ENCODE measurements at places on chromosomes 11 and 22.

DNA sequence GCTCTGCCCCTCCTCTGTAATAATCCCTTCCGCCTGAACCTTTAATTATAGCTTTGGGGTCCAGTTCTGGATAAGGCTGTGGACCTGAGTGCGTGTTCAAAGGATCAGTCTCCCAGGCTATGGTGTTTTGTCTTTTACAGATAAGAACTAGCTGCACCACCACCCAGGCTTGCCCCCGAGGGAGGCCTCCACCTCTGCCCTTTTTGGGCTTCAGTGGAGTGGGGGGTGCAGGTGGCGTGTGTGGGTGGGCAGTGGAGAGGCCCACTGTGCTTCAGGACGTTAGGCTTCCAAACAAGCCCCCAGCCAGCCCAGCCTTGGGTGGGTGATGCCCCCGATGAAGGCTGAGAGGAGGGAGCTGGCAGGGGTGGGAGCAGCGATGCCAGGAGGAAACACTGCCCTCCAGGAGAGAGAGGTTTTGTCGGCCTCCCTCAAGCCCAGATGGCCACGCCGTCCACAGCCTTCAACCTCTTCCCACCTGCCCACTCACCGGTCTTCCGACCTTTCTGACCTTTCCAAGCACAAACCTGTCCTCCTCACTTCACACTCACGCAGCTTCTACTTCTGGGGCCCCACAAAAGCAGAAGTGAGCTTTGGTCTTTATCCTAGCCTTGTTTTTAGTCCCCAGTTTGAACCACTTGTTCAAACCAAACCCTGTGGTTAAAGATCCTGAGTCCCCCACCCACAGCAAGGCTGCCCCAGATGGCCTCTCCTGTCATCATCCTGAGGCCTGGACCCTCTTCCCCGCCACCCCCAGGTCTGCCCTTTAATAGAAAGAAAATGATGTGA, 20.4 kb downstream of the PSMD13 start:
- DNase-seq = no peak

- no peak for DNase-seq
These were observed 17.1 kb downstream of the MPEG1 start for GRCh38 chr11:59195586-59195985.

GRCh38 chr22:38924347-38924952, 33.0 kb upstream of the APOBEC3A start:
- peak; percentile 95 for DNase-seq

DNA sequence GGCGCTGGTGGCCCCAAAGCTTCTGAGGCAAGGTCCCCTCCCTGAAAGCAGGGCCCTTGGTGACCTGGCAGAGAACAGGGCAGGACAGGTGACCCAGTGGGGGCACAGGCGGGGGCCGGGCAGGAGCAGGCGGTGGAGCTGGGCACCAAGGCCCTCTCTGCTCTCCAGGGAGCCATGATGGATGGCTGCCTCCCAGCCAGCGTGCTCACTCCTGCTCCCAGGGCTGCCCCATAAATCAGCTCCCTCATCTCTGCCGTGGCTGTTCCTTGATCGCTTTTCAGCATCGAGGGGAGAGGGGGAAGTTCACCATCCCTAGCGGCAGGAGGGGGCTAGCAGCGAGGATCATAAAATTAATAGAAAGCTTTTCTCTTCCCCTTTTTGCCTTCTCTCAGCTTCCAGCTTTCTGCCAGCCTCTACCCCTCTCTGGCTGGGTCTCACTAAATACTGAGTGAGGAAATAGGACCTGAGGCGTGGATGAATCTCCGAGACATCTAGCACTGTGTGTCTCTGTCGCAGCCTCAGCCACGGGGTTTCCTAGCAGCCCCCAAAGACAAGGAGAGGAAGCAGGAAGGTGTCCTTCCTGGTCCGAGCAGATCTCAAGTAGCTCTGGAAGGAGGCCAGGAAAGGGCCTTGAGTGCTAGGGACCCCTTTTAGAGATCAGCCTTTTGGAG, 22.2 kb upstream of the ELFN2 start:
- DNase-seq = no peak

DNA sequence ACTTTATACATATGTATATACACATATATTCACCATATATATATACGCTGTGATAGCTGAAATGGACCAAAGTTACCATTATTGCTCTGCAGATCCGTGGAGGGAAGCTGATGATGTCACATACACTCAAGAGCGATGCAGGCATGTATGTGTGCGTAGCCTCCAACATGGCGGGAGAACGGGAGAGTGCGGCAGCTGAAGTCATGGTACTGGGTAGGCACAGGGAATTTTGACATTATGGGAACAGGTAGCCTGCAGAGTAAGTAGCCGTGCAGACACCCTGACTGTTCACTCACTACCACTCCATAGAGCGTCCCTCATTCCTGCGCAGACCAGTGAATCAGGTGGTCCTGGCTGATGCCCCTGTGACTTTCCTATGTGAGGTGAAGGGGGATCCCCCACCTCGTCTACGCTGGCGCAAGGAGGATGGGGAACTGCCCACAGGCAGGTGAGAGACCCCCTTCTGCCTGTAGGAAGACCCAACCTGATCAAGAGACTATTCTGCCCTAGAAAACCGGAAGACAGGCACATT, 4.7 kb downstream of the ROBO3 start:
- no peak for DNase-seq

DNA sequence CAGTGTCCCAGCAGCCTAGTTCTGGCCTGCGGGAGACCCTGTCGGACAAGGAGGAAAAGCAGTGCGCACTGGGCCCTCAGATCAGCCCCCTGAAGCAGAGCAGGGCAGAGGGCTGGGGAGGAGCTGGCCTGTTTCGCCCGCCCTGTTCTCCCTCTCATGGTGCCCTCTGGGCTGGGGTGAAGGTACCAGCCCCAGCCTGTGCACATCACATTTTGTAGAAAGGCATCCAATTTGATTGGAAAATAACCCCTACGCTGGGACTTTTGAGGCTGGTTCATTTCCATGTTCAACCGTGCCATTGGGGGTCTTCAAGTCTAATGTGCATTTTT, 832 bp upstream of the NAP1L4 start:
- no peak for DNase-seq

- peak; percentile 77 for DNase-seq
These were observed 56.5 kb upstream of the ARHGAP32 start for GRCh38 chr11:129248618-129249017.

GRCh38 chr11:19311308-19312030, 70.7 kb upstream of the E2F8 start:
- DNase-seq = peak; percentile 66

DNA sequence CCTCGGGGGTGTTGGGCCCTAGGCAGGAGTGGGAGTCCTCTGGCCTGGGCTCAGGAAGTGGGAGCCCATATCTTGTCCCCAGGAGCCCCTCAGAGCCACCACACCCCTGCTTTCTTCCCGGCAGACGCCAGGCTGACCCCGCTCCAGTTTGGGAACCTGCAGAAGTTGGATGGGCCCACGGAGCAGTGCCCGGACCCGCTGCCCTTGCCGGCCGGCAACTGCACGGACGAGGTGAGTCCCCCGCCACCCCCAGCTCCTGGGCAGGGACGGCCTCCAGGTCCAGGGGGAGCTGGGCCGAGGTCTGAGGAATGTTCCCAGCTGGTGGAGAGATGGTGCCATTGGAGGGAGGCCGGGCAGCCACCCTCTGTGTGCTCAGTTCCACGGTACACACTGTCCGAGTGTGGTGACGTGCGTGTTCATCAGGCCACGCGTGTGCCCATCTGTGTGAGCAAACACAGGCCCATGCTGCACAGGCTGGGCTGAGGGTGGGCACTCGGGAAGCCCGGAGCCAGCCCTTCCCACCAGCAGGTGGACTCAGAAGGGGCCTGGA, 4.8 kb downstream of the MUC5B start:
- DNase-seq = no peak

GRCh38 chr22:41479671-41480396, 10.9 kb downstream of the ACO2 start:
- DNase-seq = peak; percentile 84

DNA sequence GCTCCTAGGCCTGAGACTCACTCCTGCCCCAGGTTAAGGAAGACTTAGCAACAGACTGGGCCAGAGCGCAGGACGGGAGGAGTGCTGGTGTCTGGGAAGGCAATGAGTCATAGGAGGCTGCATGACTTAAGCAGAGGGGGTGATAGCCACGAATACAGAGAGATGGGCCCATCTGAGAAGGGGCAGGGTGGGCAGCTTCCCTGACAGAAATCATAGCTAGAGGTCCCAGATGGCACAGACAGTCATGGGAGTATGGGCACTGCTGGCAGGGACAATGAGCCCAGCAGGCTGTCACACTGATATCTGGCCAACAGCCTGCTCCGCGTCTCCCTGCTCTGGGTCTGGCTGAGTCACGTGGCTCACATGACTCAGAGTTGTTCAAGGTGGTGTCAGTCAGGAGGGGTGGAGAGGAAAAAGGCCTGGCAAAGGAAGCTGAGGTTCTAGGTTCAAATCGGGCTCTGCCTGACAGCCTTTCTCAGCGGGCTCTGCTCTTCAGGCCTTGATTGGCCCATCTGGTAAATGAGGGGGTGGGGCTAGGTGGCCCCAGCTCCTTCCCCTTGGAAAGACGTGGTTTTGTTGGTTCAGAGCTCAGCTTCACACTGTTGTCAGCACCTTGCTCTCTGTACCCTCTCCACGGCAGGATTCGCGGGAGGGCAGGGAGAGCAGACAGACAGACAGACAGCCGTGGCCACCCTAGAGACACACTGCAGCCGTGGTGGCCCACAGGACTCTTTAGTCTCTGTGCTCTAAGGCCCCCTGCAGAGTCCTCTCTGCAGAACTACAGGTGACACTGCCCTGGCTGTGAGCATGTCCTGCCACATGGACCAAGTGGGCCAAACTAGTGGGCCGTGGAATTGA, 47.8 kb downstream of the DBX1 start:
- peak; percentile 96 for DNase-seq

GRCh38 chr11:93123351-93123898, 74.4 kb downstream of the SLC36A4 start:
- DNase-seq = peak; percentile 19

DNA sequence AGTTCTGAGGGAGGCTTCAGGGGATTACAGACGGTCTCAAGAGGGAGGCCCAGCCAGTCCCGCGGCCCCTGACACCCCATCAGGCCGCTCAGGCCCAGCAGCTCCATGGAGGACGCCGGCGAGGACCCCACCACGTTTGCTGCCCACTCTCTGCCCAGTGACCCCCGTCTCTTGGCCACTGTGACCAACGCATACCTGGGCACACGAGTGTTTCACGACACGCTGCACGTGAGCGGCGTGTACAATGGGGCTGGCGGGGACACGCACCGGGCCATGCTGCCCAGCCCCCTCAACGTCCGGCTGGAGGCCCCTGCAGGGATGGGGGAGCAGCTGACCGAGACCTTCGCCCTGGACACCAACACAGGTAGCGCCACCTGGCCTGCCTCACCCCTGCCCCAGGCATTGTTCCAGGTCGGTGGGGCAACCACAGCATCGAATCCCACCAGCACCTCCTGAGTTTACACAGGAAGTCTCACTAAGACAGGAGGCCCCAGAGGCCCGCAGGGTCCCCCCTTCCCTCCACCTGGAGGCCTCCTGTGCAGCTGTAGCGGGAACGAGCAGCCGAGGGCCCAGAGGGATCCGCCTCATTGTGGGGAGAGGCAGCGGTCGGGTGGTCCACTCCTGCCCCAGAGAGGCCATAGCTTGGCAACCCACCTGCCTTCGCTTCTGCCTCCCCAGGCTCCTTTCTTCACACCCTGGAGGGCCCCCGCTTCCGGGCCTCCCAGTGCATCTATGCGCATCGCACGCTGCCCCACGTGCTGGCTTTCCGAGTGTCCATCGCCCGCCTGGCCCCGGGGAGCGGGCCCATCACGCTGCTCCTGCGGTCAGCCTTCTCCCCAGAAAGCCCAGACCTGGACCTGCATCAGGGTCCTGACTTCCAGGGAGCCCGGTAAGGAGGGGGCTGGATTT, 1.0 kb downstream of the PGGHG start:
- DNase-seq = no peak

- DNase-seq = no peak
These were observed 2.1 kb downstream of the ANKRD42 start for GRCh38 chr11:83195649-83196048.

GRCh38 chr22:50683994-50684371, 11.4 kb downstream of the SHANK3 start:
- DNase-seq = no peak

- no peak for DNase-seq
These were observed 37.1 kb downstream of the KCNQ1OT1 start for GRCh38 chr11:2662430-2663299.

GRCh38 chr11:4459500-4459899, 10.4 kb downstream of the OR52K2 start:
- peak; percentile 27 for DNase-seq

GRCh38 chr11:110455718-110456117, 26.0 kb downstream of the FDX1 start:
- no peak for DNase-seq

DNA sequence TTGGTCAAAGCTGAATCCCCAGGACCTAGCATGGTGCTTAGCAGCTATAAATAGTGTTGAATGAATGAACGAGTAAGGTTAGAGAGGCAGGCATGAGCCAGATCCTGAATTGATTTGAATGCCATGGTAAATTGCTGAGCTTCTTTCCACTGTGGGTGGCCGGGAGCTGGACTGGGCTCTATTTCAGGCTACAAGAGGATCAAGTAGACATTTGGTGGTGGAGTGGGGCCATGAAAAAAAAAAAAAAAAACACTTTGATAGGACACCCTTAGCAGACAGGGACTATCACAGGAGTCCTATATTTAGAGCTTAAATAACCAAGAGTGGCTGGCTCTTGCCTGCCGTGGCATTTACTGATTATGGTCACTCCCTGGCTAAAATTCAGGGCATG, 77.6 kb downstream of the MIAT start:
- DNase-seq = no peak

DNA sequence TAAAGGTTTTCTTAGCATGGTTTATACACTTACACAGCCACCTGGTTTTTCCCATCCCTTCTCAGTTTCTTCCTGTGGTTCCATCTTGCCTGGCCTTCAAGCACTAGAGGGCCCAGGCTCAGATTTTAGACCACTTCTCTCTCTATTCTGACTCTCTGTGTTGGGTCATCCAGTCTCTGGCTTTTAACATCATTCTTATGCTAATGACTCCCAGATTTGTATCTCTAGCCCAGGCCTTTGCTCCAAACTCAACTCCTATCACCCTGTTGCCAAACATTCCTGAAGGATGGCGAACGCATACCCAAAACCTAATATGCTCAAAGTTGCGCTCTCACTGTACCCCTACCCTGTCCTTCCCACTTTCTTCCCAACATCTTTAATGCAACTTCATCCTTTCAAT, 135.1 kb downstream of the SPATA19 start:
- DNase-seq = no peak

GRCh38 chr11:120513436-120514315, 2.1 kb downstream of the GRIK4 start:
- DNase-seq = no peak

- DNase-seq = no peak
These were observed 10.8 kb downstream of the RPS13 start for GRCh38 chr11:17066691-17067090.

DNA sequence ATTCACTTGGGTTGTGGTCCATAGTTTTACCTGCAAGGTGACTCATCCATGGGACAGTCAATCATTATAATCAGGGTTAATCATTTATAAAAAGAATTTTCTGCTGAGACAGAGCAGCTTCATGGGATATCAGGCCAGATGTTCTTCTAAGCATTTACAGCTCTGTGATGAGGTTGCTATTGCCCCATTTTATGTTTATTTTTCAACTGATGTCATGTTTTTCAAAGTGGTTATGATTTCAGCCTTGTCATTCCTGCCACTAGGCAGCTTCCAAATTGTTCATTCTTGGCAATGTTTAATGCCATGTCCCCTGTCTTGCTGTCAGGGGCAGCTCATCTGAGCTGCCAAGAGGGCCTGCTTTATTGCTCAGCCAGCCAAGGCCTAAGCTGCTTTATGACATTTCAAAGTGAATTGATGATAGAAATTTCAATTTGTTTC, 35.9 kb upstream of the ZBED5 start:
- peak; percentile 84 for DNase-seq

All from EH (cell line).